Mucosa of descending colon (tissue), 3 donors: ENCODE measurements at places on chromosomes 7 and 10.

GRCh38 chr10:43667317-43667731 is 18.6 kb upstream of the ZNF32 start:
- no peak for DNase-seq

- no peak for DNase-seq
Observed at GRCh38 chr10:61705022-61705613, 42.4 kb downstream of the CABCOCO1 start.

DNA sequence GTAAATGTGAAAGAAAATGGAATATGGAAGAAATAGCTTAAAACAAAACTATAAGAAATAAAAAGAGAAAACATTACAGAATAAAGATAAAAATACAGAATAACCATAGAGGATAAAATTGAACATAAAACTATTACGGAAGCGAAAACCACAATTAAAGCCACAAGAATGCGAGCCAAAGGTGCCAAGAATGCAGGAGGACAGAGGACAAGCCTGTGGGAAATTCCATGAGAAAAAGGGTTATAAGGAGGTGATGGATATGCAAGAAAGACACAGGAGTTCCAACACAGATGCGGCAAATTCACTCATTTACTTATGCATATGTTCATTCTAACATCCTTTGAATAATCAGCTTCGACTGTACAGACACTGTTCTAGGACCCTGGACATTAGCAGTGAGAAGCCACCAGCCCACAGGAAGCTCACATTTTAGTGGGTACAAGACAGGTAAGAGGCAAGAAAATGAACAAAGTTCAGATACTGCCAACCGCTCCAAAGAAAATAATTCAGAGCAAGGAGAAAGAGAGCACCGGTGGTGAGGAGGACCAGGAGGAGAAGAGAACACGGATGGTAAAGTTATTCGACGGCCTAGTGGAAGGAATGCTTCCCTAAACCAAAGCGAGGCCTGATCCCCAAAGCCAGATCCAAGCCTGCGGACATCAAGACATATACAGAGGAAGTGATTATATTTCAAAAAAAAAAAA is 213.7 kb upstream of the MGMT start:
- DNase-seq: no peak

DNA sequence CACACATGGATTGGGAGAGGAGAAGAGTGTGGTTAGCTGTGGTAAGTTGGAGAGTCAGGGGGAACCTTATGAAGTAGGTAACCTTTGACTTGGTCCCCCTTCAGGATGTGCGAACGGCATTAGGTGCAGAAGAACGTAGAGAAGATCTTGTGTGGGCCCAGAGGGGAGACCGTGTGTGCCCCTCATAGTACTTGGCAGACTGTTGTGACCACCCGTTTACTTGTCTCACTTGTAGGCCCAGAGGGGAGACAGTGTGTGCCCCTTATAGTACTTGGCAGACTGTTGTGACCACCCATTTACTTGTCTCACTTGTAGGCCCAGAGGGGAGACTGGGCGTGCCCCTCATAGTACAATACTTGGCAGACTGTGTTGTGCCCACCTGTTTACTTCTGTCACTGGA is 2.6 kb downstream of the GTPBP4 start:
- no peak for DNase-seq

- DNase-seq: no peak
Observed at GRCh38 chr7:26197153-26198115, 3.1 kb downstream of the HNRNPA2B1 start.

- DNase-seq: no peak
Observed at GRCh38 chr7:3194501-3195141, 106.4 kb upstream of the SDK1 start.

DNA sequence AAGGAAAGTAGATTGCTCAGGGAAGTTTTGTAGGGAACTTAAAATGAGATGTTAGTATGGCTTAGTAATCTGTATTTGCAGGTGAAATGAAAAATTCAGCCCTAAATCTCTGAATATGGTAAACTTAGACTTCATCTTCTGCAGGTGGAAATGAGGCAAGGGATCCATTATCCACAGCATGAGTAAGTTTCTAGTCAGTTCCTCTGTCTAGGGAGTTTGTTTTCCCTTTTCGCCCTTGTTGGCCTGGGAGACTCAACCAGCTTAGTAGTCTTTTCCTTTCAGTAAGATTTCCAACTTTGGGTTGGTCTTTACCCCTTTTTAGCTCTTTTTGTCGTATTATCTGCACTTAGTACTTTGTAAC is 65.6 kb downstream of the ZEB1 start:
- no peak for DNase-seq

DNA sequence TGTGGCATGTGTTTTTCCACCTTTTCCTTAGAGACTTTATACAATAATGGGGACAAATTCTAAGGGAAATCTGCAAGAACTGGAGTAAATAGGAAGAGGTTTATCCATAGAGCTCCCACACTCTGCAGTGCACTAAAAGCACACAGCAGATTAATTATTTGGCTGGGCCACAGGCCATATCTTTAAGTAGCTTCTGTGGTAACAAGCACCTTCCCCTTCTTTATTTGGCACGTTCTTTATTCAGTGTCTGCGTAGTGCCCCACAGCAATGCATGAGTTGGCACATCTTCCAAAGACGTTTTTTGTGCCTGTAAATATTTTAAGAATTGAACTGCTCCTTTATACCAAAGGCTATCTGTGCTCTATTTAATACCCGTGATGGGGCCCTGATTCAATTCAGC is 104.9 kb upstream of the MBL2 start:
- no peak for DNase-seq

GRCh38 chr7:99693427-99694200 is 13.8 kb upstream of the CYP3A5 start:
- peak; percentile 43 for DNase-seq

DNA sequence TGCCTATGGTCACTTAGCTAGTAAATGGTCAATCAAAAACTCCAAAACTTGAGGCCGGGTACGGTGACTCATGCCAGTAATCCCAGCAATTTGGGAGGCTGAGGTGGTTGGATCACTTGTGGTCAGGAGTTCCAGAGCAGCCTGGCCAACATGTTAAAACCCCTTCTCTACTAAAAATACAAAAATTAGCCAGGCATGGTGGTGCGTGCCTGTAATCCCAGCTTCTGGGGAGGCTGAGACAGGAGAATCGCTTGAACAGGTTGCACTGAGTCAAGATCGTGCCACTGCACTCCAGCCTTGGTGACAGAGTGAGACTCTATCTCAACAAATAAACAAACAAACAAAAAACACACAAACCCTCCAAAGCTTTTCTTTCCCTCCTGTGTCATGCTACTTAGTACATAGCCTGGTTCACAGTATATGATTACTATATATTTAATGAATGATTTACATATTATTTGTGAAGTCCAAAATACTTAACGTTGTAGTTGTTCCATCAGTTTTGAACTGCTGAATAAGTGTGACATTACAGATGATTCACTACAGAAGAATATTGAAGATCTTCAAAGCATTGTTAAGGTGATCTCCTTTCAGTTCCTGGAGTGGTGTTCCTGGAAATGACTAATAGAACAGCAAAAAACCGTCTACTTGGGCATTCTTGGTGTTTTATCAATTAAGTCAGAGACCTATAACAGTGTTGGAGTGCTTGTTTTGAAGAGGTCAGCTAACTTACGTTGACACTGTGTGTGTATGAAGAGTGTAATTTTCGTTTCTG is 72.9 kb downstream of the ADK start:
- DNase-seq: no peak

GRCh38 chr10:114009281-114009996 is 34.2 kb upstream of the ADRB1 start:
- DNase-seq: no peak

DNA sequence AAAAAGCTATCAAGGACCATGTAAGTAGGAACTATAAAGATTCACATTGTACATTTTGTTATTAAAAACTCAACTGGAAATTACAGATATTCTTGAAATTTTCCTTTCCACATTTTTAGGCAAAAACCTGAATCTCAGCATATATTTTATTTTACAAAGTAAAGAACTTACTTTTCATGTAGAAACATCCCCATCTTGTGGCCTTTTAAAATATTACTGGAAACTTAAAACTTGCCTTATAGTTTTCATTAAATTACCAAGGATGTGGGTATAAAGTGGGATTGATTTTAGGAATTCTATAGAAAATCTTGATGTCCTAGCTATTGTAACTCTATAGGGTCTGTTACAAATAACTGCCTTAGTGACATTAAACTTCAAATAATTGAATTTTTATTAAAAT is 10.6 kb downstream of the DBF4 start:
- DNase-seq: no peak

- no peak for DNase-seq
Observed at GRCh38 chr7:95684505-95684904, 87.8 kb upstream of the DYNC1I1 start.

DNA sequence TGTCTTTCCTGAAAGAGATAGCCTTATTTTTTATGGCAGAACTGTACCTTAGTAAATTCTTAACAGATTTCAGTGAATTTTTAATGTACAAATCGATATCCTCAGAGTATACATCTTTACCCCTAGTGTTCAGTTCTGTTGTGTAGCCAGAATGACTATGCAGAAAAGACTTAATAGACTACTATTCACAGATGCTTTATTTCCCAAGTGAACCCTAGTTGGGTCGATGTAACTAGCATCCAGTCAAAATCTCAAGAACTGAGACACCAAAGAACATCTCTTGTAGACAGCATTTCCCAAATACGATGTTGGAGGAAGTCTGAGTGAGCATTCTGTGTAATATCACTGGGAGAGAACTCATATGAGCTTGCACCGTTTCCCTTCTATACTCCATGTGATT is 1.5 kb downstream of the AKR1C3 start:
- no peak for DNase-seq

DNA sequence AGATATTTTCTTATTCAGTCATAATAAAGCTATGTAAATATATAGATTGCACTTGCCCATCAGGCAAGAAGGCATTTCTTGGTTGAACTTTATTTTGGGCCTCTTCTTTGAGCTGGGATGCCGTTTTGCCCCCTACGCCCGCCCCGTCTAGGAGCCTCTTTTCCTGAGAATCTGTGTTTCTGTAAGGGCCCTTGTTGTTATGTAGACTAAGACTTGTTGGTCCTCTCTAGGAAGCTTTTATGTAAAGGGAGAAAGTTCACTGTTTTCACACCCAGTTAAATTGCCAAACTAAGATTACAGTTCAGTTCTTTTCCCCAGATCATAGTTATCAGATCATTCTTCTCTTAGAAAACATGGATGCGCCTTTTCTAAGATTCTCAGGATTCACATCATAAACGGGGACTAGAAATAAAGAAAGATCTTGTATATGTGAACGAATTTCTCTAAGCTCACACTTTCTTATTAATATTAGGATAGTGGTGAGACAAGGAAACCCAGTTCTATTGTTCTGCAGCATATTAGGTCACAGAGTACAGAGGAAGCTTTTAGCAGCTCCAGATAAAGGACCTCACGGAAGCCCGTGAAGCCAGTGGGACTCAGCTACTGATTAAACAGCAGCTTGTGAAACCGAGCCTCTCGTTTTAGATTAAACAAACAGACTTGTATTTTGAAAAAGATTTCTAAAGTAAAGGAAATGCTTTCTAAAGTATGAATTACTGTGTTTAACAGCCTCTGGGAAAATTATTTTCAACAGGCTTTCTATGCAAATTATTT is 3.8 kb downstream of the LMTK2 start:
- DNase-seq: peak; percentile 55

GRCh38 chr10:71795248-71795647 is 21.9 kb upstream of the VSIR start:
- DNase-seq: peak; percentile 8

DNA sequence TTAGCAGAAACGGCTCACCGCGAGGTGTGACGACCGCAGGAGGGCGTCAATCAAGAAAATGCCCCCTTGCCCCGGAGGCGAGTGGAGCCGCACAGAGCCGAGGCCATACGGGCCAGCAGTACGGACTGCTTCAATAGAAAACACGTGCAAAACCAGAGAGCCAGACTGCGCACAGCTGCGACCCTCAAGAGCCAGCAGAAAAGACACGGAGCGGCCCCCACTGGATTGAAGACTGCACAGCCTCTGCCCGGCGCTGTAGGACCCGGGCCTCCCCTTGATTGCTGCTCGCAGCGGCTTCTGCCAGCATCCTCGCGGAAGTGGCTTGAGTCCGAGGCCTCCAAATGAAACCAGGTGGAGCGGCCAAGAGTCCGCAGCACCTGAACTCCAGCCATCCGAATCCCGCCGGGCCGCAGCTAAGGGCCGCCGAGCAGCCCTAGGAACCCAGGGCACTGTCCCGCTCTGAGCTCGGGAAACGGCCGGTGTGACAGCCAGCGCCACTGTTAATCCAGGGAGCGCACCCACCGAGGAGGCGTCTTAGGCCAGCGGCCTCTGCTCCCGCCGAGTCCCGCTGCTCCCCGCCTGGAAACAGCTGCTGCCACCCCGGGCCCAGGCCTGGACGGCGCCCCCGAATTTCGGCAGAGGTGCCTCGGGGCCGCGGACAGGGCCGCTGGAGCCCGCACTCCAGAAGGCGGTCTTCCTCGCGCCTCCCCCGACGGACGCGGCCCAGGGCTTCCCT is 660 bp upstream of the HHEX start:
- DNase-seq: peak; percentile 33

DNA sequence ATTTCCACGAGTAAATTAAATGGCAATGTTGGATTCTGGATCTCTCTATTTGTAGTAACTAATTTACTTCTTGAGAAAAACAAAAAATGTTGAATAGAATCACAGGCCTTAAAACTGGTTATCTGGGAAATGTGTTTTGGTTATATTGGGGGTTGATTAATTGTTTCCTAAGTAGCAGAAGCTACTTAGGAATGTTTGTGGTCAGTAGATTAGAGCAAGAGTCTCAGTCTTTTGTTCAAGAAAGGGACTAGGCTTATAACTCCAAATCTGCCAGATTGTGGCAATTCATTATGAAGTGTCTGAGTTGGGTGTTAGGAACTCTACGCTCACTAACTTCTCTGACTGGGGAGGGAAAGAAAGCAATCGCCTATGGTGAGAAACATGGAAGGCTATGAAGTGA is 244.3 kb upstream of the PHYHIPL start:
- DNase-seq: no peak

DNA sequence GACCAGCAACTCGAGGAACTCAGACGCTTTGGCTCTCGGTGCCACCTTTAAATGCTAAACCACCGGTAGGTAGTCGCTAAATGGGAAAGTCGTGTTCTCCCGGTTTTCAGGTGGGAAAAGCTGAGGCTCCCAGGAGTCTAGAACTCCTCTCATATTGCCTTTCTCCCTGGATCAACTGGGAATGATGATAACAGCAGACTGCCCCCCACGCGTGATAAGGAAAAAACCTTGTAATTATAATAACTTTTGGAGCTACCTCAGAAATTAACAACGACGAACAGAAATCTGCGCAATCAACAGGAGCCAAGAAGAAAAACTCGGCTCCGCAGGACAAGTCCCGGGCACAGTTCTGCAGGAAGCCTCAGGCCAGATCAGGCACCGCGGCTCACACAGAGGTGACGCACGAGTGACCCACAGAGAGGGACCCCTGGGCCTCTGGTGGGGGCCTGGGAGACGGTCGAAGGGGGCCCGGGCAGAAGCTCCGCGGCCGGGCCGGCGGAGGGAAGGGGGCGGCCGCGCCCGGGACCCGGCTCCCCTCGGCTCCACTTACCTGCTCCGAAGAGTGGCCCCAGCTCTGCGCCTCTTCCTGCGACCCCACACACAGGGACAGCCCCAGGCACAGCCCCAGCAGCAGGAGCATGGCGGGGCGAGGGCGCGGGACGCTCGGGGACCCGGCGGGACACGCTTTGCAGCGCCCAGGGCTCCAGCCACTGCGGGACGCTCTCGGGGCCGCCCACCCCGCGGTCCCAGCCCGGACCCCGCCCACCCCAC is at the start of gene ITIH5:
TSS of gene ITIH5 (minus strand) at position 714 of the 771 bp plus-strand sequence. CDS start at position 640, 74 bp downstream.
- DNase-seq: no peak
